SK-N-SH (cell line): ENCODE measurements at places on chromosomes 4 and X.

DNA sequence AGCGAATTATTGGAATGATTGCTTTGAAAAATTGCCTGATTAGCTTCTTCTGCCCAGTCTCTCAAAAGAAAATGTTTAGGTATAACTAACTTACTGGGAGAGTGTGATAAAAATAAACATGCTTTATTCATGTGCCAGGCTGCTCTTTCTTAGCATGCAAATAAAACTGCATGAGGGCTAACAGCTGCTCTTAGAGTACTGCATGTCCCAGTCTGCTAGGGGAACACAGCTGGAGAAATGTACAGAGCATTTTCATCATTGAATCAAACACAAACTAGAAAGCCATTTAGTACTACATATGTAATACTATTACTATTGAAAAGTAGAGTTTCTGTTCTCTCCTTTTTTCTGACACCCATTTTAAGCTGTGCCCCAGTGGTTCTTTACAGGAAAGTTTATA lies 726.0 kb downstream of the GRID2 start:
- DNase-seq: no peak
- no peak overlapping the region for H3K27ac ChIP-seq
- H3K4me1 ChIP-seq: no peaks in the 10 kb centered on the region

DNA sequence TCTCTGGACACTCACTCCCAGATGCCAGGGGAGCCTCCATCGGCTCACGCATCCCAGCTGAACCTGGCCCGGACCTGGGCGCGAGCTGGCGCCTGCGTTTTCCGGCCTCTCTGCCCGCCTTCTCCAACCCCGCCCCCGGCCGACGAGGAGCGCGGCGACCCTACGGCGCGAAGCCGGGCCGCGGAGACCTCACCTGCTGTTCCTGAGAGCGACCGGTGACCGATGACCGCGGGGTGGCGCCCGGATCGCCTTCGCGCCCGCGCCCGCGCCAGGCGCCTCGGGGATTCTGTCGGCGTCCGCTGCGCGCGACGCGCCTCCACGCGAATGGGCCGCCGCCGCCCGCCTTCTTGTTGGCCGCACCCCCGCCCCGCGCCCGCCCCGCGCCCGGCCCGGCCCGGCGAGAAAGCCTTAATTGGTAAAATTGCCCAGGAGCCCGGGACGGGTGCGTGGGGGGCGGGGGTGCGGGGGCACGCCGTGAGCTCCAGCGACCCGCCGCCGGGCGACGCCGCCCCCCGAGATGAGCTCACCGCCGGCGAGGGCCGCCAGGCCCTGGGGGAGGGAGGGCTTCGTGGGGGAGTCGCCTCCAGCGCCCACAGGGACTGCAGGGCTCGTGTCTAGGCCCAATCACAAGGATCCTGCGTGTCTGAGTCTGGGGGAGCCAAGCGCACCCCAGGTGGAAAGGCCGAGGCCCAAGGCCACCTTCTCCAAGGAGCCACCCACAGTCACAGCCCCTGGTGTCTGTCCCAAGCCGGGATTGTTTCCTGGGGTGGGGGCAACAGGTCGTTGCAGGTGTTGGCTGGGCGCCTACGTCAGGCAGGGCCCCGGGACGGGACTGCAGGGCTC lies at the start of gene FLNA:
Gene FLNA (minus strand): TSS at position 322 of the 843 bp plus-strand sequence. CDS start 3,389 bp downstream, outside the sequence.
- peak within 1 kb of the TSS; percentile 51 for H3K4me3 ChIP-seq
- H3K27me3 ChIP-seq: no peaks in the 10 kb centered on the region

- H3K27me3 ChIP-seq: no peaks in the 10 kb centered on the region
- no peaks in the 10 kb centered on the region for H3K36me3 ChIP-seq
- DNase-seq: peak; percentile 58
- no peak overlapping the region for H3K4me3 ChIP-seq
- peak overlapping the region; percentile 74 for H3K27ac ChIP-seq
- peaks cover 5% of the 10 kb centered on the region; the same call in 1 of the 2 replicates for H3K4me1 ChIP-seq
Measured at GRCh38 chr4:150366487-150366999, 215.4 kb upstream of the MAB21L2 start.

GRCh38 chrX:46279214-46279924 lies 265.9 kb downstream of the ZNF674 start:
- H3K4me1 ChIP-seq: no peaks in the 10 kb centered on the region
- DNase-seq: no peak
- no peaks in the 10 kb centered on the region for H3K36me3 ChIP-seq
